ENCODE measurements at places on chromosomes 6 and 20. TPM values are rescaled to one million over a fixed set of nuclear protein-coding genes. Genes with fewer than 3 reads are reported as not detected.

GRCh38 chr20:53550280-53551187 is 43.1 kb downstream of the ZNF217 start:
- no peak for DNase-seq

The OR2H2 gene
- total RNA-seq = not detected

The BMP6 gene
- not detected for total RNA-seq

DNA sequence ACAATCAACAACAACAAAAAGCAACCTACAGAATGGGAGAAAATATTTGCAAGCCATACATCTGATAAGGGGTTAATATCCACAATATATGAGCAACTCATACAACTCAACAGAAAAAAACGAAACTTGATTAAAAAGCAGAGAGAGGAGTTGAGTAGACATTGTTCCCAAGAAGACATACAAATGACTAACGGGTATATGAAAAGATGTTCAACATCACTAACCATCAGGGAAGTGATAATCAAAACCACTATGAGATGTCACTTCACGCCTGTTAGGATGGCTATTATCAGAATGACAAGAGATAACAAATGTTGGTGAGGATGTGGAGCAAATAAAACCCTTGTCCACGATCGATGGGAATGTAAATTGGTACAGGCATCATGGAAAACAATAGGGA is 145.9 kb downstream of the NRN1 start:
- DNase-seq = no peak
